ENCODE measurements at places on chromosomes 3 and 15.

GRCh38 chr15:46278062-46278461 is 643.2 kb downstream of the SQOR start:
- DNase-seq: no peak

DNA sequence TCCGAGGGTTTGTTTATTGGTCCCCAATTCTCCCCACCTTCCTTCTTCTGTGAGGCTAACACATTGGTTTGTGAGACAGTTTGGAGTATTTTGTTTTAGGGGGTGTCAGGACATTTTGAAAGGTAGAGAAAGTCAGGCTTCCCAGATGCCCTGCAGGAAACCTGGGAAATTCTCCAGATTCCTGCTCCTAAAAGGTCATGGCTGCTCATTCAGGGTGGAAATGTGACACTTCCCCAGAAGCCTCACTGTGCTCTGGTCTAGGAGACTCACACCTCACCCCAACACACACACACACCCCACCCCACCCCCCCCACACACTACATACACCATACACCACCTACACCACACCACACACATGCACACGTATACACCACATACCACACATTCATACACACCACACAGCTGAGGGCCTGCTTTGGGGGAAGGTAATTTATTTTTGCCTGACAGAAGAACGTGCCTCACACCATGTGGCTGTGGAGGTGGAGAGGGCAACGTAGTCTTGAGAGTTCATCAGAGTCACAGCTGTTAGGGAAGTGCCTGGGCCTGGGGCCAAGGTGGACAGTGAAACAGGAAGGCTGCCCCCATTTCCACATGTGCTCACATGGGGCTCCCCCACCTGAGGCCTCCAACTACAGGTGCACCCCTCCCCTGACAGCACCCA is 40.4 kb upstream of the LIMD1 start:
- DNase-seq: peak; percentile 74

DNA sequence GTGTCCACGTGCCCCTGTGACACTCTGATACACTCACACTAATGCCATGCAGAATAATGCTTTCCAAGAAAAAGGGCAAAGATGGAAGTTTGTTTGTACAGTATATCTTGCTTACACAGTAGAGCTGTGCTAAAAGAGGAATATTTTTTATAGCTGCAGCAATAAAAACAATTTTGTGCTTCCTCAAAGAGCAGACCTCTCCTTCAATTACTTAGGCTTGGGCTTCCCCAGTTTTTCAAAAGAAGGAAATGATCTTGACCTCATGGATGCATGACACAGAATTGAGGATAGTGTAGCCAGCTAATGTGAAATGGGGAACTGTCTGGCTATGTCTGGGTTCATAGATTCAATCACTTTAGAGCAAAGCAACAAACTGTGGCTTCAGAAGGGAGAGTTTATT is 137.4 kb downstream of the STT3B start:
- DNase-seq: no peak

DNA sequence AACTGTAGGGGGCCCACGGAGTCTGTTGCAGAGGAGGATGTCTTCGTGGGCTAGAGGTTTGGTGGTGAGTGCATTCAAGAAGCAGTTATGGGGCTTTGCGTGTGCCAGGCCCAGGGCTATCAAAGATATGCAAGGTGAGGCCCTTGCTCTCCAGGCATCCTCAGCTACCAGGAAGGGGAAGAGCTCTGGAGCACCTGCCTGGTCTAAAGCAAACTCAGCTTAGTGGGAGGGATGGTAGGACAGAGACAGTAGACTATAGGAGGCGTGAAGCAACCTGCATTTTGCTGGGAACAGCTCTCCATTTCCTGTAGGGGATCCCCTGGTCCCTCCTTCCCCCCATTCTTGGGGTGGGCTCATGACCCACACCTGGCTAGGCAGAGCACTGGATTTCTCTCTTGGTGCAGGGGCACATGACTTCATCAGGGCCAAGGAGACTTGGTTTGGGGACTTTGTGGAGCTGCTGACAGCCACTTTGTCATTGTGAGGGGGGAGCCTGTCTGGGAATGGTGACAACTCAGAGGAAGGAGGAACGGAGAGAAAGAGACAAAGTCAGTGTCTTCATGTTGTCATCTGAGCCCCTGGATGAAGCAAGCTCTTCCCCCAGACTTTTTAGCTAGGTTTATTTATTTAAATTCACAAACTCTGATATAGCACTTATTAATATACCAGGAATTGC is 8.6 kb upstream of the EEFSEC start:
- DNase-seq: no peak

DNA sequence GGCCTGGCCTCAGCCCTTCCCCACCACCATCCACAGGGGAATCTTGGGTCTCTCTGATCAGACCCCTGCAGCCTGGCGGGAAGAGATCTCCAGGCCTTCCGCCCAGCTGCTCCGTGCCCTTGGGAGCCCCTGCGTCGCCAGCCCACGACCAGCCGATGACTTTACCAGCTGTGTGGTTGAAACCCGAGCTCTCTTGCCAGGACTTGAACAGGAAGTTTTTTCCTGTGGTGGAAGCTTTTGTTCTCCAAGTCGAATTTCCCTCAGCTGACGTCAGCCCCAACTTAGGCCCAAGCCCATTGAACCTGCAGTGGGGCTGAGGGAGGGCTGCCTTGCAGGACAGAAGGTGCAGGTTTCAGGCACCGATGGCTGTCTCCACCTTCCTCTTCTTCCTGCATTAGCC is 51.7 kb upstream of the SMAD3 start:
- no peak for DNase-seq

DNA sequence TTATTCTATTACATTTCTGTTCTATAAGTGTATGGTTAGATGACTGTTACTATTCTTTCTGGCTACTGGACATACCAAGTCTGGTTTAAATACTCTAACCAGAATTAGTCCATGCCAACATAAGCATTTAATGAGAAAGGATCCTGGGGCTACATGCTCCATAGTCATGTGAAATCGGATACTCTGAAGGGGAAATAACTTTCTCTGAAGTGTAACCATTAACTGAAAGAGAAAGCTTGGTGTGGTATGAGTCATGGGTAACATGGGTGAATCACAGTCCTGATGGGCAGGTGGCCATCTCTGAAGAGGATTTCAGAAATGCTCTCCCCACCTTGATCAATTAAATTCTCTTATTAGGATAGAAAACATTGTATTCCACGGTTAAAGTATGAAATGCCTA is 69.4 kb downstream of the FHIT start:
- DNase-seq: peak; percentile 26

DNA sequence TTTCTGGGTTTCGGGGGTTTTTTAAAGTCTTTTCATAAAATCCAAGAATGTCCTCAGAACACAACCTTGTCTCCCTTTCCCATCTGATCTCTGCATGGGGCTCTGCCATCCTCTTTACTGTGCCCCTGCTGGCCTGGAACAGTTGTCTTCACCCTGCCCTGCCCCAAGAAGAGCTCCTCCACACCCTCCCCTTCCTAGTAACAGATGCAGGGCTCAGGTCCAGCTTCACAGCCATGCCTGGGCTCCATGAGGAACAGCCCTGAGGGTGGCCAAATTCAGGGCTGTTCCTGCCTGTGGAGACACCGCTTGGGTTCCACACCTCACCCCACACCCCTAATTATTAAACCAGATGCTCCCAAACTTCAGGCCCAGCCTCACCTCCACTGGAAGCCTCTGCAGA is 12.9 kb upstream of the ULK3 start:
- DNase-seq: no peak

GRCh38 chr3:132047209-132047608 is 12.4 kb upstream of the CPNE4 start:
- DNase-seq: no peak

DNA sequence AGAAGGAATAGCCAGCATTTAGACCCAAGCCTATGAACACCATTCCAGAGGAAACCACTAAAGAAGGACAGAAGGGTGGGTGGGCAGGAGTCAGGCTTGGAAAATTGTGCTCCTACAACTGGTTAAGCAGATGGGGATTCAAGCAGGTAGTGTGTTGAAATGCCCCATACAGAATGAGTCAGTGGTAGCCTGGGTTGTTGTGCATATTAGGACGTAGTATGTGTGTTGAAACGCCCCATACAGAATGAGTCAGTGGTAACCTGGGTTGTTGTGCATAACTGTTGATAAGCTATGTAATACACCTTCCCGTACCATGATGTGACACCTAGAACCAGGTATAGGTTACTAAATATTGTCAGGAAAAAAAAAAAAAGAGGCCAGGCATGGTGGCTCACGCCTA is 34.0 kb downstream of the MINDY4B start:
- no peak for DNase-seq

- no peak for DNase-seq
Observed at GRCh38 chr3:157981819-157982218, 124.4 kb downstream of the SHOX2 start.

DNA sequence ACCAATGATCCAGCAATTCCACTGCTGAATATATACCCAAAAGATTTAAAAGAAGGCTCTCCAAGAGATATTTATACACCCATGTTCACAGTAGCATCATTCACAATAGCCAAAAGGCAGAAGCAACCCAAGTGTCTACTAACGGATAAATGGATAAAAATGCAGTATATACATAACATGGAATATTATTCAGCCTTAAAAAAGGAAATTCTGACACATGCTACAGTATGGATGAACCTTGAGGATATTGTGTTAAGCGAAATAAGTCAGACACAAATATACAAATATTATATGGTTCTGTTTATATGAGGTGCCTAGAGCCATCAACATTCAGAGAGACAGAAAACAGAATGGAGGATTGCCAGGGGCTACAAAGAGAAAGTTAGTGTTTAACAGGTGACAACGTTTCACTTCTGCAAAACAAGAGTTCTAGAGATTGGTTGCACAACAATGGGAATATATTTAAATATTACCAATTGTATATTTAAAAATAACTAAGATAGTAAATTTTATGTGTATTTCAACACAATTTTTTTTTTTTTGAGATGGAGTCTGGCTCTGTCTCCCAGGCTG is 69.4 kb downstream of the STAG1 start:
- DNase-seq: no peak

DNA sequence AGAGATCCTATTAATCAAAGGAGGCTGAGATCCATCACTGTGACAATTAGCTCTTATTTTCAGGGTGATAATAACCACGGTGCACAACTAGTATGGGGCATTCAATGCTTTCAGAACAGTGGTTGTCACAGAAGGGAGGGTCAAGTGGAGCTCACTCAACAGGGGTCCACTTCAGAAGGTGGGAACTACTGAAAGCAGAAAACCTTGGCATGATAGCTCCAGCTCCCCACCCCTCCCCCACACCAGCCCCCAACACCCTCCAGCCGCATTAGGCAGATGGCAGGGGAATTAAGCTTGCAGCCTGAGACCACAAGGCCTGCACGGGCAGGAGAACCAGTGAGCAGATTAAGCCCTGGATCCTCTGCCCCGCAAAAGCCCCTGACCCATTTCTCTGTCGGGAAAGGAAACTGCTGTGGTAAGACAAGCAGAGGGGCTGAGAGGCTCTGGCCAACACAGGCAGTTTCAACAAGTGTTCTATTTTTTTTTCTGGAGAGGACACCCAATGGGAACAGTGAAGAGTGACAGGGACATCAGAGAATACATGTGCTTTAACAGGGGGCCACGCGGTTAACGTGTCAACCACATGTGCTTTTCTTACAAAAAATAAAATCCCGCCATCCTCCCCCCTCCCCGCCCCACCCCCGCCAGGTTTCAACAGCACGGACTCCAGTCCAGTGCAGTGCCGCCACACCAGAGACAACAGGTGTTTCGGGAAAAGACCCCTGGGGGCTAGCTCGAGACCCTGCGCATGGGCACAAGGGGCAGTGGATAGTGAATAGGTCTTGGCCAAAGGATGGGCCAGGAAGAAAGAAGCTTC is 997 bp downstream of the FYCO1 start:
- no peak for DNase-seq

GRCh38 chr3:103006526-103007183 is 571.8 kb downstream of the ZPLD1 start:
- no peak for DNase-seq

GRCh38 chr3:54196360-54196991 is 74.1 kb downstream of the CACNA2D3 start:
- no peak for DNase-seq

DNA sequence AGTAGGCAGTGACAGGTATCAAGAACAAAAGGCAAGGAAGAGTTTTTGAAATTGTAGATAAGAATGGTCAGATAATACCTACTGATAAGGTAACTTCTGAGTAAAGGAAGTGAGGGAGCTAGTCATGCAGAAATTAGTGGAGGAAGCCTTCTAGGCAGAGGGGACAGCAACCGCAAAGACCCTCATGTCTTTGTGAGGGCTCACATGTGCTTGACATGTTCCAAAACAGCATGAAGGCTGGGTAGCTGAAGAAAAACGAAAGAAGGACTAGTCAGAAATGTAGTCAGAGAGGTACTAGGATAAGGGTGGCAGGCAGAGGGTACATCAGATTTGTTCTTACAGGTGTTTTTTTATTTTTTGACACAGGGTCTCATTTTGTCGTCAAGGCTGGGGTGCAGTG is 5.3 kb downstream of the SIN3A start:
- DNase-seq: no peak

DNA sequence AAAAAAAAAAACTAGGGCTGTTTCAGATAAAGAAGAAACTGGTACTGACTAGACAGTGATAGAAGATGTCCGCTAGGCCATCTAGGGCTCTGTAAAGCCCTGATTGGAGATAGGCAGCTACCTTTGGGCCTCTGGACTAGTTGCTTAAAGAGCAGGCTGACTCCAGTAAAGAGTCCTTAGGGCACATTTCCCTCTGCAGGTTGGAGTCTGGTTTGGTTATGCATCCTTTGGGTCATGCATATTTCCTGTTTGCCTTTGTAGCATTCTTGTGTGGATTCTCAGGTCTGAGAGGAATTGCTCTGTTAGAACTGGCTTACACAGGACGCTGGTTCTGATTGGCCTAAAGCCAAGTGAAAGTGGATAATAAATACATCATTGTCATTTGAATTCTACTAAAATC is 165.5 kb upstream of the LRRN1 start:
- no peak for DNase-seq

GRCh38 chr15:71109905-71110304 is 5.4 kb upstream of the THSD4 start:
- no peak for DNase-seq

GRCh38 chr3:124492824-124493223 is 237.4 kb upstream of the UMPS start:
- peak; percentile 28 for DNase-seq

DNA sequence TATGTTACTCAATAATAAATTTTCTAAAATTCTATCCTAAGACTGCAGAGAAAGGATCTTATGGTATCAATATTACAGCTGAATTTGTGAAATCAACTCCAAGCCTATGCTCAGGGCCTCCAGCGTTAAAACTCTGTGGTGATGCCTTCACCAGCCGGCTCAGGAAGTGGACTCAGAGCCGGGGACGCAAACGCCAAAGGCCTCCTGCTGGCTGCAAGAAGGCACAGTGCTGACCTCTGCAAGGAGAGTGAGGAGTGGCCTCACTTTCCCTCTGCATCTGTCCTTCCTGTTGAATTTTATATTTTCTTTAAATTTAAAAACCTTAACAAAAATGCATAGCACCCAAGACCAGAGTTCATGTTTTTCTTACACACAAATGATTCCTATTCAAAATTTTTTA is 48.5 kb downstream of the HERC2 start:
- peak; percentile 30 for DNase-seq
